ENCODE measurements at places on chromosomes 3 and 15.

- DNase-seq: peak; percentile 89
These were observed 48.9 kb downstream of the TGFBR2 start for GRCh38 chr3:30655187-30655812.

DNA sequence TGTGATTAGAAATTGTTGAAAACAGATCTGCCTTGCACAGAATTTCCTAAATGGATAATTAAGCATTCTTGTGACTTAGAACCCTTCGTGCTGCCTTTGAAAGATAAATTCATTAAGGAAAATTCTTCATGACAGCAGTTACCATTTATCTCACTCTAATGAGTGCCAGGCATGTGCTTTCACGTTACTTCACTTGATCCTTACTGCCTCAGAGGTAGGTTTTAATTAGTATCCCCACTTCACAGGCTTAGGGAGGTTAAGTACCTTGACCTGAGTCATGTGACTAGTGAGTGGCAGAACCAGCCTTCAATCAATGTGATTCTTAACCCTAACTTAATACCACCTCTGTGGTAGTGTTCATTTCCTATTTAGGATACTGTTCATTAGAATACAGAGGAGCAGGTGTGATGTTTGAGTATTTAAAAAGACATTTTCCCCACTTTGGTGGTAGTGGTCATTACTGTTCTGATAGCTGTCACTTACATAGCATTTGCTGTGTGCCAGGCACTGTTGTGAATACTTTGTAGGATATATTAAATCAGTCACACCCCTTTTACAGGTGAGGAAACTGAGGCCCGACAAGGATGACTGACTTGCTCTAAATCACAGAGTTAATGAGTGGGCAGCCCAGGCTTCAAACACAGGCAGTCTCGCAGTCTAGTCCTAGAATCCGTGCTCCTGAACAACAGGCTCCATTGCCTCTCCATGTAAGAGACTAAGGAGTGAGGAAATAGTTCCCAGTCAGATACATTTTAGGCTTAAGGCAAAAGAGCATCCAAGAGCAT is 57.9 kb downstream of the RLBP1 start:
- DNase-seq: no peak

GRCh38 chr3:153615863-153616262 is 453.8 kb downstream of the RAP2B start:
- DNase-seq: no peak

DNA sequence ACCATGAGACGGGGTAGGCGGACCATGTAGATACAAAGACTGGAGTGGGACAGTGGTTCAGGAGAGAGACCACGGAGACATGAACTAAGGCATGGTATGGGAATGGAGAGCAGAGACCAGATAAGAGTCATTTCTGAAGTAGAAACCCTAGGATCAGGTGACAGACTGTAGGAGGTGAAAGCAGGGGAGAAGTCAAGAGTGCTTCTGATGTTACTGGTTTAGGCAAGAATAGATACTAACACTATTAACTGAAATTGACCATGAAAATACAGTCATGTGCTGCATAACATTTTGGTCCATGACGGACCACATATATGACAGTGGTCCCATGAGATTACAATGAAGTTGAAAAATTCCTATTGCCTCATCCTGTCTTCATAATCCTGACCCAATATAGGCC is 41.7 kb downstream of the RASGRP1 start:
- DNase-seq: peak; percentile 19

DNA sequence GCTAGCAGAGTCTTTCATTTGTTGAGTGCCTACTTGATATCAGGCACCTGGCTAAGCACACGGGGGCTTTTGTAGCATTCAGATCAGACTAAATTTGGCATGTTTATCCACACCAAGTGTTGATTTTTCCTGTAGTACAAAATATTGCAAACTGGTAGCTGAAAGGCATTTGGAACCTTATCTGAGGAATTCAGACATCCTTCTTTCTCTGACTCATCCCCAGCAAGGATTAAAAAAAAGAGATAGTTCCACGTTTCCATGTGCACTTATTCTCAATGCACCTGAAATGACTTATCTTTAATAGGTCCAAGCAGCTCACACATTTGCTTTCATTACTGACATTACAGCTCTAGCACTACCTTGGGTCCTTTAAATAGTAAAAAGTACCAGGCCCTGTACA is 786.0 kb upstream of the GRM7 start:
- no peak for DNase-seq

- DNase-seq: no peak
These were observed 22.4 kb downstream of the TM4SF4 start for GRCh38 chr3:149496891-149497290.

DNA sequence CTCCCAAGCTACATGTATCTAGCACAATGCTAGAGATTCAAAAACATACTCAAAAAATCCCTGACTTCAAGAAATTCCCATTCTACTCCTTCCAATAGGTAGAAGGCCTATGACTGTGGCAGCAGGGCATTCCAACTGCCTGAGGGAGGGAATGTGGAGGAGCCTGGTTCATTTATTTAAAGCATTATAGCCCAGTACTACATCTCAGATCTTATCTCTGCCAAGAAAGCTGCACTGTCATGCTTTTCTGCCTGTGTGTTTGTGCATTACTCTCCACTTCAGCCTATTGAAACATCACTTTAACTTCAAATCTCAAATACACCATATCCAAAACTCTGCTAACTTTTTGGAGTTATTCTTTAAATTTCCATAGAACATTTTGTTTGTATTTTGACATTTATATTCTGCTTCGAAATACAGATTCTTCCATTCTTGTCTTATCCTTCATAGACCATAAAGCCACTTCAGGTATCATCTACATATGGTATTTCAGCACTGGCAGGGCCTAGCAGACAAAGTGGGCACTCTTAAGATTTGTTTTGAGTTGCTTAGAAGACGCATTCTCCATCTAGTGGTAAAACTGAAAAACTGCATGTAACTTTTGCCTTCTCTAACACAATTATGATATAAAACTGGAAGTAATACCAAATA is 59.1 kb upstream of the NEDD4 start:
- peak; percentile 41 for DNase-seq

DNA sequence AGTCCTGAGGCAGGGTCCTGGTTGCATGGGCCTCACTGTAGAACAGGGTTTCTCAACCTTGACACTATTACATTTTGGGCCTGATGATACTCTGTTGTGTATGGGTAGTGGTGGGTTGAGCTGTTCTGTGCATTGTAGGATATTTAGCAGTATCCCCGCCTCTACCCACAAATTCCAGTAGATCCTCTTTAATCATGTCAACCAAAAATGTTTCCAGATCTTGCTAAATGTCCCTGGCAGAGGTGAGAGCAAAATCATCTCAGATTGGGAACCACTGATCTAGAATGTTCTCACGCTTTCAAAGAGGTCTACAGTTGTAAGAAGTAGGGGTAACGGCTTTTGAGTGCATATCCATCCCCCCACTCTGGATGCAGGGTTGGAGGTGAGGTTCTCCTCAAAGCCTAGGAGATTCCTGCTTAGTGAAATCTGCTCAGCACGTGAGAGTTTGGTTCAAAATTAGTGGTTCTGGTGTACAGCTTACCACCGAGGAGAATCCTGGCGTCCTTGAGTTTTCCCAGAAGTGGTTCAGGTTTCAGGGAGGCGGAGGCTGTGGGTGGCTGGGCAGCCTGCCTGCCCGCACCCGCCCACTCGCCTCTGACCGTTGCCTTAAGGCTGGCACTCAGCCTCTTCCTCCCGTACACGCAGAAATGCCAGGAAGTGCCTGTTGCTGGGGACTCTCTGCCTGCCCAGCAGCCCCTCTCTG is 5.3 kb downstream of the ACVR2B start:
- DNase-seq: no peak

DNA sequence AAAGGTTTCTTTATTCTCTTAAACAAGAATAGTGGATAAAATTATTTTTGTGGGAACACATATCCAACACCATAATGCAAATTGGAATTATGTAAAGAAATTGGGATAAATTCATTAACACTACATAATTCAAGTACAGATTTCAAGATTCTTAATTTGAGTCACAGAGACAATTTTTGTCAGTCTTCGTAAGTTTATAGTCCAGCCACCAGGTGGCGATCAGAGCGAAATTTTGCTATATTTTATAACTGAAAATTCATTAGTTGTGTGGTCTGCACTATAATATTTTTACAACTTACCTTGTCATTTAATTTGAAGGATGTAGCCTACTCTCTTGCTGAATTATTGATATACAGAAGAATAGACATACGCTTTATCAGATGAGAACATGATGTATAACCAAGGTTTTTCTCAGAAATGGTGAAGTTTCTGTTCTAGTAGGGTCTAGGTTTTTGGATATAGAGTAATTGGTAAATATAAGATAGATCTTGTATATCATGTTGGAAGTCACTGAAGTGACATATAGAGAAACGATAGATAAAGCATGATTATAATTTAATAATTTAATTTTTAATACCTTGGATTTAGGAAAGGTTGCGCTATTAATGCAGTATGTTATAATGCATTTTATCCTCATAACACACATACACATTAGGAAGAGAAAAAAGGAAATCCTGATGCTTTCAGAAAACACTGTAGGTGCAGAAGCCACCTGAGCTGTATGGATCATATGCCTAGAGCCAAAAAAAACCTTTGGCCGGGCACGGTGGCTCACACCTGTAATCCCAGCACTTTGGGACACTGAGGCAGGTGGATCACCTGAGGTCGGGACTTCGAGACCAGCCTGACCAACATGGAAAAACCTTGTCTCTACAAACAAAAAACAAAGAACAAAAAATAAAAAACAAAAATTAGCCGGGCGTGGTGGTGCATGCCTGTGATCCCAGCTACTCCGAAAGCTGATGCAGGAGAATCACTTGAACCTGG is 31.7 kb downstream of the PLSCR4 start:
- peak; percentile 39 for DNase-seq

DNA sequence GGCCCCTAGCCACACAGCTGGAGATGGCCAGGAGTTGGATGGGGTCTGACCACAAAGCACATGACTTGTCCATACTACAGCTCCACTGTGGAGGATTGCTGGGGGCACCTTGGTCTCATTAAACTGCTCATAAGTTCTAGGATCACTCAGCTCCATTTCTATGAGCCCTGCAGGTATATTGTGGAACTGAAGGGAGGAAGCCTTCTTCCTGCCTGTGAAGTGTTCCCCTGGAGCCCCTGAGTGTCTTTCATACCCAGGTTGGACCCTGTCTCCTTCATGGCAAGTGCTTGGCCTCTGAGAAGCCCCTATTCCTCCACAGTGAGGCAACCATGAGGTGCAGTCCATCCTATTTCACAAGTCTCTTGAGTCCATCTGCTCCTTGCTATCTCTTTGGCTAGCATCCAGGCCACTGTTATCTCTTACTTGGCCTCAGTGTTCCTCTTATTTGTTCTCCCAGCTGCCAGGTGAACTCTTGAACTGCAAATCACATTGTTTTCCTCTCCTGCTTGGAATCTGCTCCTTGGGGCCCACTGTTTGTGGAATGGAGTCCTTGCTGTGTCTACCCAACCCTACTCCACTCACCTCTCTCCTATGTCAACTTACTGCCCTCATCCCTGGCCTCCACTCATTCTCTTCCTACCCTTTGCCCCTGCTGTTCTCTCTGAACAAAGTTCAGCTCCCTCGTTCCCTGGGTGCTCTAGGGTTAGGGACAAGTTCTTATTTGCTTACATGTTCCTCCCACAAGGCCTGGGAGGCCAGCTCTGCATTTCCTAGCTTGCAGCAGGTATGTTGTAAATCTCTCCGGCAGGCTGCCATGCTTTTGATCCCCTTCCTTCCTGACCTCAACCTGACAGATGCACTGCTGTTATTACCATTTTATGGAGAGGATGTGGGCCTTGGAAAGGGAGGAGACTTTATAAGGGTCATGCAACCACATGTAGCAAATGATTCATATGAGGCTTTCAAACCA is 1.2 kb downstream of the ACOX2 start:
- no peak for DNase-seq

DNA sequence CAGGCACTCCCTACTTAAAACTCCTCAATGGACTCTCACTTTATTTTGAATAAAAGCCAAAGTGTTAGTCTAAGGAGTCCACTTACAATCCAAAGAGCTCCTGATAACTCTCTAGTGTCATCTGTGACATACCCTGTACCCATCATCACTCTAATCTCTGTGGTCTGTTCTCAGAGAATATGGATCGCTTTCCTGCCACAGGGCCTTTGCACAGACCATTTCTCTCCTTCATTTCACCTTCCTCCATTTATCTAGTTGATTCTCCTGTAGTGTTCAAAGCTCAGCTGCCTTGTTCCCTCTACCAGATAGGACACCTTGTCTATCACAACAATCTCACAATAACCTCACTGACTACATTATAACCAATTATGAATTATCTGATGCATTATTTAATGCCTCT is 185.4 kb upstream of the KBTBD8 start:
- DNase-seq: no peak

- DNase-seq: no peak
These were observed 22.2 kb upstream of the IQSEC1 start for GRCh38 chr3:13095408-13095937.

DNA sequence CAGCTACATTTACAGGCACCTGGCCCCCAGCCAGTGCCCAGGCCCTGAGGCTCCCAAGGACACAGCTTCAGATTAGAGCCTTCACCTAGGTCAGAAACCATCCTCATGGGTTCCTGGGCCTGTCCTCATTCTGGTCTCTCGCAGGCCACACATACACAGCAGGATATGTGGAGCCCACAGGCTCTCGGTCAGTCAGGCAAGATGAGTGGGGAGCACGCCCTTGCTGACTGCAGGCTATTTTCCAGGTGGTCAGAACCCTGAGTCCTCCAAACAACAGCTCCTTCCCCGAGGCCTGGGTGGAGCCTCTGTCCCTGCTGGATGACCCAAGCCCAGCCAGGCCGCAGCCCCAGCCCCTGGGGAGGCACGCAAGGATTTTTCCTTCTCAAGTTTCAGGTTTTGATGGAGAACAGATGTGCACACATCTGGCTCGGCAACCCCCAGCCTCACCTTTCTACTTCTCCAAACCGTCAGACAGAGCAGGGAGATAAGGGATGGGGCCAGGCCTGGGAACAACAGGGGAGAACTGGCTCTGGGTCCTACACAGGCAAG is 1.6 kb downstream of the STRA6 start:
- DNase-seq: no peak

DNA sequence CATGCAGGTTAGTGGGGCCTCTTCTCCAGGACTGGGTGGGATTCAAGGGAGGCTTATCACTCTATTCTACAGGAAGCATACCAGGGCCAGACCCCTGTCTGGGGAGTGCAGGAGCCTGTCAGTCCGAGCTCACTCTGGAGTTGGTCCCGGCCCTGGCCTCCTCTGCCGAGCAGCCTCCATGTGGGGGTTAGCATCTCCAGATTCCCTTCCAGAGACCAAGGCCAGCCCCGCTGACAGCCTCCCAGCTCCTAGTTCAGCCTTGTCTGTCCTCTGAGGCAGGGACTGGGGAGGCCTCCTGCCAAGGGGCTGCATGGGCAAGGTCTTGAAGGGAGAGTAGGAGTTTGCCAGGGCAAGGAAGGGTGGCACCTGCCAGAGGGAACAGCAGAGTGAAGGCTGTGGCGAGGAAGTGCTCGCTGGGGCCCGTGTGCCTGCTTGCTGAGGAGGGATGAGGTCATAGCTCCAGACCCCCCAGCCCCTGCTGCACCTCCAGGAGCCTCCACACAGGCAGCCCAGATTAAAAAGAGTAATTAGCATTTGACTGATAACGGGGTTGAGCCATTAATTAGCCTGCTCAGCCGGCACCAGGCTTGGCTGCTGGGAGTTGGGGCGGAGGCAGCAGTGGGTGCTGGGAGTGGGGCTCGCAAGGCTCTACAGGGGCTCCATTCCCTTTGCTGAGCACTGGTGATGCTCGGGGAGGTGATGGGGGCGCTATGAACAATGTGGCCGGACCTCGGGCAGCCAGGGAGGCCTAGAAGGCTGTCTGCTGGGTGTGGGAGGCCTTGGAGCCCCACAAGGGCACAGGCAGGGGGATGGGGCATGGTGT is 54.3 kb downstream of the DNAJB8 start:
- no peak for DNase-seq
